ENCODE measurements at places on chromosomes 12 and 14.

DNA sequence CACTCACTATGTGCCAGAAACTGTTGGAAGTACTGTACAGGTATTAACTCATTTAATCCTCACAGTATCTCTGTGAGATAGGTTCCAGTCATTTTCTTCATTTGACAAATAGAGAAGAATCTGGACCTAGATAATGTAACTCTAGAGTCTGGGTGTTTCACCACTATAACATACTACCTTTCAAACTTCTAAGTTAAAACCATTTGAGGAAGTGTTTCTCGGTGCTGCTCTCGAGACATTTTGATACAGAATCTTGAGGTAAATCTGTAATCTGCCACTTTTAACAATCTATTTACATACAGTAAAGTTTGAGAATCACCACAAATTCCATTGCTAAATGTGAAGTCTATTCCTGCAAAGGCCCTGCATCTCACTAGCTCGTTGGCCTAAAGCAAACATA lies 8.8 kb downstream of the OLR1 start:
- no peak for DNase-seq

- DNase-seq = no peak
Observed at GRCh38 chr12:119447618-119448017, 113.1 kb downstream of the CCDC60 start.

DNA sequence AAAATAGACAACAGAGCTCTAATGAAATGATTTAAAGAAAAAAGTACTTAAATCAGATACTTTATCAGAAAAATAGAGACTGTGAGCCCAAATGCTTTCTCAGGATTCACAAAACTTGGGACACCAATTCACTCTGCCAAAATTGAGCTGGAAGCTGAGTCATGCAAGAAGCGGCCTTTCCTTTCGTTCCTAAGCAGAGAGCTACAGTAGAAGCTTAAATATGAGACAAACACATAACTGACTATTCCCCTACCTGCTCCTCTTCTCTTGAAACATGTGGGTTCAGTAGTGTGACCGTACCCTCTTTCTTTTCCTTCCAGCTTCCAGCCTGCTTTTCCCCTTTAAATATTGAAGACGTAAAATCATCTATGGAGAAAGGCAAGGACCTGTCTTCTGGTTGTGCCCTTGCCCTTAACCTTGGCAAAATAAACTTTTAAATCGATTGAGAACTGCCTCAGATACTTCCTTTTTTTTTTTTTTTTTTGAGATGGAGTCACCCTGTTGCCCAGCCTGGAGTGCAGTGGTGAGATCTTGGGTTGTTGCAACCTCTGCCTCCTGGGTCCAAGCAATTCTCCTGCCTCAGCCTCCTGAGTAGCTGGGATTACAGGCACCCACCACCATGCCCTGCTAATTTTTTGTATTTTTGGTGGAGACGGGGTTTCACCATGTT lies 4.4 kb upstream of the SDS start:
- no peak for DNase-seq

DNA sequence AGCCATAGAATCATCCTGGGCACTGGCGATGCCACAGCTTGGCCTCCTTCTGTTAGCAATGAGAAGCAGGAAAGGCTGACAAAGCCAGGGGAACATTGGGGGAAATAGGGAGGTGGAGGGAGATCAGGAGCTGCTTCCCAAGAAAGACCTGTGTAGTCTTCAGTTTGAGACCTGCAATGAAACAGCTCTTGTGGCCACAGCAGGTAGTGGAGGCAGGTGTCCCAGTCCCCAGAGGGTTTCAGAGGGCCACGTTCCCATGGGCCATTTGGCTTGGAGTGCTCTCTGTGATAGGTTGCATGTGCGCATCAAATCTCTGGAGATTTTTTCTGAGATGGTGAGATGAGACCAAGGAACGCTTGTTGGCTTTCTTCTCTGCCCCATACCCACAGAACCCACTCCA lies 14.4 kb upstream of the OR6S1 start:
- DNase-seq = peak; percentile 16

- no peak for DNase-seq
Observed at GRCh38 chr12:79452906-79453305, 237.9 kb downstream of the PAWR start.

DNA sequence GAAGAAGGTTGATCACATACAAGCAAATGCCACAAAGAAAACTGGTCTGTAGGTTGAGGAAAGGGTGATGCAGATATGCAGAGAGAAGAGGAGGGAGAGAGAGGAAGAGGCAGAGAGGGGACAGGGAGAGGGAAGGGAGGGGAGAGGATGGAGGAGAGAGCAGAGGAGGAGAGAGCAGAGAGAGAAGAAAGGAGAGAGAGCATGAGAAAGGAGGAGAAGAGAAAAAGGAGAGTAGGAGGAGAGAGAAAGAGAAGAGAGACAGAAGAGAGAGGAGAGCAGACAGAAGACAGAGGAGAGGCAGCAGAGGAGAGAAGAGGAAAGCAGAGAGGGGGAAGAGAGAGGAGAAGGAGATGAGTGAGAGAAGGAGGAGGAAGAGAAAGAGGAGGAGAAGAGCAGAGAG lies 59.2 kb downstream of the STXBP6 start:
- DNase-seq = no peak

- no peak for DNase-seq
Observed at GRCh38 chr14:35289623-35290022, 2.6 kb upstream of the PSMA6 start.

DNA sequence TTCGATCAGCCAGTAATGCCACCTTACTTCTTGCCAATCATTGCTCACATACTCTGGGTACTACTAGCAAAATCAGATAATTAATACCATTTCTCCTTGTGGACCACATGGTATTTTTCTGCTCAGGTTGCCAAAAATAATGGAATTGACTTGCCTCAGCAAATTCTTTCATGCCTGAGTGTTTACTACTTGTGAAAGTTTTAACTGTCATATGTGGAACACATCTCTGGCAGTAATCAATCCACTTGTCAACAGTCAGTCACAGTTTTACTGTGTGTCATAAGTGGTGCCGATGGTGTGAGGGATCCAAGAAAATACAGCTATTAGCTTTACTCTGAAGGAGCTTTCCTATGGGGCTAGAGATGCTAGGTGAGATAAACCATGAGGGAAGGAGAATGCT lies 55.3 kb upstream of the ATF1 start:
- no peak for DNase-seq

- peak; percentile 23 for DNase-seq
Observed at GRCh38 chr12:116015525-116015924, 262.0 kb downstream of the MED13L start.

DNA sequence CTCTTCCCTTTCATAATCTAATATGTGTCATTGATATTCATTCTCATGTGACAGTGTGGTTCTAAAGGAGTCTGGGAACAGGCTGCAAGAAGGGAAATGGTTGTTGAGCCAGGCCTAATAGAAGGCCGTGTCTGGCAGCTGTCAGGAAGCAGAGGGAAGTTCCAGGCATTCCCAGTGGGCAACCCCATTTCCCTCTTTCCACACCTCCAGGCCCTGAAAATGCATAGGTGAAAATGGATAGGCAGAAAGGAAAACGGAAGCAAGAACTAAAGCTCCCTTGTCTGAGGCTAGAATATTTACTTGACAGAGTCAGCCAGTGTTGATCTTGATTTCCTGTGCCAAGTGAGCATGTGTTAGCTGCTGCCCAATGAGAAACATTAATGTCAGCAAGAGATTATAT lies 97.7 kb downstream of the PPM1A start:
- no peak for DNase-seq

- peak; percentile 79 for DNase-seq
Observed at GRCh38 chr14:94129111-94129757, at the start of gene IFI27L2. Gene IFI27L2 (minus strand): TSS chr14:94129604. CDS start chr14:94129564, 40 bp downstream.

DNA sequence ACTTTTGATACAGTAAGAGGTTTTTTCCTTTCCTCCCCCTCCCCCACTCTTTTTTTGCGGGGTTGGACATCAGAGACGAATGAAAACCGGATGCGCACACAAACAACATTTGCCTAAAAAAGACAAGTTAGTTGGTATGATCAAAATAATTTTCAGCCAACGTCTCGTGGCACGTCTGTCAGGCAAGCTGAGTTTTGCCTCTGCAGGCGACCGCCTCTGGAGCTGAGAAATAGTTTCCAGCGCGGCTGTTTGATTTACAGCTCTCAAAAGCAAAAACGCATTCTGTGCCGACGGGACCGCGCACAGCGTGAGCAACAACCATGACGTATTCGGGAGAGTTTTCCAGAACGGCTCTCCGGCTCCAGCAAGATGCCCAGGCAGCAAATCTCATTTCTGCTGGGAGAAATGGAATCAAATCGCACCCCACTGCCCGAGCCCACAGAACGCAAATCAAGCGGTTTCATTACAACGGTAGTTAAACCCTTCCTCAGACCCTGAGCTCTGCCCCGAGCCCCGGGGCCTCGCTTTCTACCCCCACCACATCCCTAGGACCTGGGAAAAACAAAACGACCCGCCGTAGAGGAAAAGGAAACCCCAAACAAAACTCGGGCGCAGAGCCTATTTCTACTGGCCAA lies 14.2 kb upstream of the CALM1 start:
- peak; percentile 75 for DNase-seq

DNA sequence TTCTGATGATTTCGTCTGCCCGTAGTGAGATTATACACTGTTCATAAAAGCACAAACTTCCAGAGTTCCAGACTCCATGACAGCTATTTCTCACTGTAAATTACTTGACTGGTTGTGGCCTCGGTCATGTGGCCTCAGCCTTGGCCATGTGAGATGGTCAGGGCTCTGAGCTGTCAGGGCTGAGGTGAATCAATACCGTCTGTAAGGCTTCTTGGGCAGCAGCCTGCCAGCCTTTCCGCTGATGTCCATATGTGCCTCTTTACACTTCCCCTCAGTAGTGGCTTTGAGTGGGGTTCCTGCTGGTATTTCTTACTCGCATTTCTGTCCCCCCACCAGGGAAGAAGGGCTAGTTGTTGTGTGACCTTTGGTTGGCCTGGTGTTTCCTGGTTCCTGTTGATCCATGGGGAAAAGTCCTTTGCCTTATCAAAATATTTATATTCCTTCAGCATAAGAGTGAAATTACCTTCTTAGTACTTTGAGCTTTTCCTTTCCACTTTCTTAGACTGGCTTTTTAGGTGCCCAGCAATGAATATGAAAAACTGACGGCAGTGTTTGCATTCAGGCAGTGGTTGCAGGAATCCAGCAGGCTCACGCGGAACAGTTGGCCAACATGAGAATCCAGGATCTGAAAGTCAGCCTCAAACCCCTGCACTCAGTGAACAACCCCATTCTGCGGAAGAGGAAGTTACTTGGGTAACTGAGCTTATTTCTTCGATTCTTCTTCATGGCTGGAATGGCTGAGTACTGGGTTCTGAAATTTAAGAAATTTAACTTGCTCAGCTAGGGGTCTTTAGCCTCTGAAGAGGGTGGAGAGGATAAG lies 46.1 kb downstream of the MAPKAPK5 start:
- no peak for DNase-seq

DNA sequence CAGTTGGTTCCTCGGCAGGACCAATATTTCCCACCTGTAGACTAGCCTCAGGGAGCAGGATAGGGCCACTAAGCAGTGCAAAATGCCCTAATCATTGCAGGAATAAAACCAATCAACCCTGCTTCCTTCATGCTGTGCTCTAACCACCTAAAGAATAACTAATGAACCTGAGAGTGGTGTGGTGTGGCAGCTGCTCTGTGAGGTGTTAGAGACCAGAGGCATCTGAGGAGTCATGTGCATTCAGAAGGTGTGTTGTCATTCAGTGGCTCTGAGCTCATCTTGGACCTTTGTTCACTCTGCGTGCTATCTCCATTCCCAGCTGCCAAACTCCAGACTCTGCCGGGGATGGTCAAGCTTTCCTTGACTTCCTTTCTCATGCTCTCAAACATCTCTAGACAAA lies 136.7 kb upstream of the EGLN3 start:
- no peak for DNase-seq

DNA sequence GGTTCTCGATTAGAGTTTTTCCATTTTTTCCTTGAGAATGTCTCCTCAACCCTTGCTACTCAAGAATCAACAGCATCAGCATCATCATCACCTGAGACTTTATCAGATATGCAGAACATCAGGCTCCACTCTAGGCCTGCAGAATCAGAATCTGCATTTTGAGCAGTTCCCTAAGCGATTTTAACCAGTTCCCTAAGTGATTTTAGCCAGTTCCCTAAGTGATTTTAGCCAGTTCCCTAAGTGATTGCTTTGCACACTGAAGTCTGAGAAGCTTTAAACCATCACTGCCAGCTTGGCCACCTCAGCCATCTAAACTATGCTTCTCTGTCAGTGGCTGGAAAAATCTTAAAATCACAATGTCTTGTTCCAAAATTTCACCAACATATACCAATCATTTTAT lies 29.4 kb upstream of the SLC38A1 start:
- DNase-seq = no peak

GRCh38 chr14:91980157-91980556 lies 32.7 kb upstream of the FBLN5 start:
- DNase-seq = peak; percentile 76

- DNase-seq = no peak
Observed at GRCh38 chr12:2544230-2544629, 250.5 kb upstream of the FKBP4 start.

GRCh38 chr12:18468246-18469075 lies 207.1 kb downstream of the PIK3C2G start:
- no peak for DNase-seq

- no peak for DNase-seq
Observed at GRCh38 chr12:54038871-54039414, 6.1 kb downstream of the HOXC5 start.

GRCh38 chr12:131948166-131948712 lies 1.5 kb upstream of the EP400 start:
- no peak for DNase-seq

GRCh38 chr12:24929953-24930352 lies 18.9 kb downstream of the BCAT1 start:
- DNase-seq = no peak

GRCh38 chr12:117484901-117485300 lies 123.5 kb upstream of the NOS1 start:
- DNase-seq = no peak

- DNase-seq = no peak
Observed at GRCh38 chr12:111242184-111242583, 126.7 kb downstream of the PHETA1 start.

DNA sequence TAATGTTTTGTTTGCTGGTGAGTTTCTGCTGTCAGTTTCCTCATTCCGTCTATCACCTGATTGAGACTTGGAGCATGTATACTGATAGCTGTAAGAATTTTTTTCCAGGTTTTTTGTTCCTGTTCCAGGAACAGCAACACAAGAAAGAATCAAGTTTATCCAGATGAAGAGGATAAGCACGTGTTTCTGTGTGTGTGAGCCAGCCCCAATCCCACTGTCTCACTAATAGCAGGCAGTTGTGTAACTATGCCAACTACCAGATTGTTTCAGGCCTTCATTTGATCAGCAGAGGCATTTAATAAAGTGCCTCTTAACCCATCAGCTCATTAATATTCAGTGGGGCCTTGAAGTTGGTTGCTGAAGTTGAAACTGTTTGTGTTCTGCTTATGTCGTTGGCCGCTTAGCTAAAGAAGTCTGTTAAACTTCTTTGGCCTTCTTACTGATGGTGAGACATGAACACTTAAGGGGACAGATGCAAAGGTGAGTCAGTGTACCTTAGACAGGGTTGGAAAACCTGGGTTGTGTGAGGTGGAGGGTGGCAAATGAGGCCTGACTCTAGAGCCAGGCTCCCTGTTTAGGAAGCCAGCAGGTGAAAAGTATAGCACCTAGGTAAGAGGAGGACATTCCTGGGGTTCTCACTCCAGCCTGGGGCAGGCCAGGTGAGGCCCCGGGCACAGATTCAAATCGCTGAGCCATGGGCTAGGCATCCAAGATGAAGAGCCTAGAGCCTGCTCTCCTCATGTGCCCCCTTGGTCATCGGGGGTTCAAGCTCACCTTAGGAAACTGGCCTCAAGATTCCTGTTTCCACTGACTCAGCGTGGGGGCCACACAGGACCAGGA lies 3.7 kb downstream of the ANKRD13A start:
- no peak for DNase-seq

Data from A549 (cell line).